CD4-positive, alpha-beta T cell (primary cell): ENCODE measurements at places on chromosomes 11 and 22.
A peak's percentile ranks its signal among the peaks of the same experiment; 100 is the strongest.

GRCh38 chr11:124072147-124072546, 31.0 kb upstream of the OR10G7 start:
- H3K4me3 ChIP-seq = no peak overlapping the region
- H3K27me3 ChIP-seq = peaks cover 26% of the 10 kb centered on the region
- H3K27ac ChIP-seq = no peak overlapping the region
- peaks cover 14% of the 10 kb centered on the region for H3K4me1 ChIP-seq
- no peak for DNase-seq

DNA sequence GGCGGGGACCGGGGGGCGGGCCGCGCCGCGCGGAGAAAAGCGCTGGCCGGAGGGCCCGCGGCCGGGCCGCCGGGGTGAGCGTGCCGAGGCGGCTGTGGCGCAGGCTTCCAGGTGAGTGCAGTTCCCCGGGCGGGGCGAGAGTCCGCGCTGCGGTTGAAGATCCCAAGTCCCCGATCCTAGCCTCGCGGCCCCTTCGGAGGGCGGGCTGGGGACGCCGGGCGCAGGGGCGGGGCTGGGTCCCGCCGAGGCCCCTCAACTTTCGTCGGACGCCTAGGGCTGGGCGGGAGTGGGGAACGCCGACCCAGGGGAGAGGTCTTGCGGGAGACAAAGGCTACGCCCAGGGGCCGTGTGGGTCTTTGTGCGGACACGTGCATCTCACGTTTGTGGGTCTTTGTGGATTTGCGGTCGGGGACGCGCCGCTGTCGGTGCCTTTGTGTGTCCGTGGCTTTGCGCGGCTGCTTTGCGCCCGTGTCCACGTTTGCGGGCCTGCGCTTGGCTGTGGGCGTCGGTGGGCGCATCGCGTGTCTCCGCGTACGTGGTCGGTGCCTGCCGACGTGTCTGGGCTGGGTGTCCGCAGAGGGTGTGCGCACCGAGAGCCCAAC, at the start of gene TSKU:
TSKU (plus strand) TSS at position 63 of the 602 bp plus-strand sequence. CDS start 12,261 bp downstream, outside the sequence.
- H3K4me3 ChIP-seq = peak within 1 kb of the TSS; percentile 47
- peaks cover 20% of the 10 kb centered on the region for H3K4me1 ChIP-seq
- no peak for DNase-seq
- H3K27ac ChIP-seq = no peak within 1 kb of the TSS

- no peaks in the 10 kb centered on the region for H3K4me1 ChIP-seq
- H3K4me3 ChIP-seq = no peak overlapping the region
Measured at GRCh38 chr11:28464252-28464867, 356.2 kb downstream of the METTL15 start.

DNA sequence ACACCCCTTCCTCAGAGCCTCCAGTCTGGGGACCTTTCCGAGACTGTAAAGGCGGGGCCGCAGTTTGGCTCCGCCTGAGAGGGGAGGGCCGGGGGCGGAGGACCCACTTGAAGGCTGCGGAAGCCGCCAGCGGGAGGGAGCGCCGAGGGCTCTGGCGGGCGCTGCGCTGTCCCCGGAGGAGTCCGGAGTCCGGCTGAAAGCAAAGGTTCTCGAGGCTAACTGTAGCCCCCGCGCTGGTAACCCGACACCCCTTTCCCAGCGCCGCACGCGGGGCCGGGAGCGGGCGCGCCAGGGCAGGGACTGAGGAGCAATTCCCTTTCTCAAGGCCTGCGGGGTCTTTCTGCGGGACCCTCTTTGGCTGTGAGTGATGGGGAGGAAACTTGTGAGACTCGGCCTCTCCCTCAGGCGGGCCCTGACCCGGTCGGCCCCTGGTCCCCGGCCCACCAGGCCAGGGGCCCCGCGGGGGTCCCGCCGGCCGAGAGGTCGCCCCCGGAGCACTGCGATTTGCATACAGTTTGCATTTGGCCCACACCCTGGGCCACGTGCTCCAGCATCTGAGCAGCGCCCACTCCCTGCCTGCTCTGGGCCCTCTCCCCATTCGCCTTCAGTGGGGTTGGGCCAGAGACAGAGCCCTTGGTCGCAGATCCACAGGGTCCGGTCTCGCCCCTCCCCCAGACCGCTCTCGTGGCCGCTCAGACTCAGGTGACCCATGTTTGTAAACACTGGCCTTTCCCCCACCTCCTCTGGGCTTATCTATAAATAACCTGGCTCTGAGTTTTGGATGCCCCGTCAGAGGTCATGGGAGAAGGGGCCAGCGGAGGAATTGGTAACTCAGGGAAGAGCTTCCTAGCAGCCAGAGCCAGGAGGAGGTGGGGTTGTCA, 519 bp upstream of the ART5 start:
- H3K27ac ChIP-seq = no peak overlapping the region
- peaks cover 27% of the 10 kb centered on the region for H3K27me3 ChIP-seq
- H3K36me3 ChIP-seq = no peaks in the 10 kb centered on the region
- peak overlapping the region; percentile 49 for H3K4me3 ChIP-seq
- peaks cover 17% of the 10 kb centered on the region for H3K4me1 ChIP-seq

DNA sequence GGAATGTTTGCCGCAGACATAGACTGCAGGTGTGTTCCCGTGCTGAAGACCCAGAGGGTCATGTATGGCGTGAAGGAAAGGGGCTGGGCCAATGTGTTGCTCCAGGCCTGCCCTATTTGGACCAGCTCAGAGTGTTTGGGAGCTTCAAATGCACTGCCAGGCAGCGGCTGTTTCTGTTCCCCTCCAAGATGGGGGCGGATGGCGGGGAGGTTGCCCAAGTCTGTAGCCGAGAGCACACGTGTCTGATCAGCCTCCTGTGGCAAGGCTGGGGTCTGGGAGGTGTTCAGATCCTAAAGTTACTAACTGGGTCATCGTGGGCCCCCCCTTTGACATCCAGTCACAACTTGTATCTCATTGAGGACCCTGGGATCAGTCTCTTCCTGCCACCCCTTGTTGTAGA, 45.5 kb downstream of the CACNA1I start:
- peaks cover 35% of the 10 kb centered on the region for H3K4me1 ChIP-seq
- H3K27ac ChIP-seq = no peak overlapping the region
- H3K36me3 ChIP-seq = no peaks in the 10 kb centered on the region
- no peaks in the 10 kb centered on the region for H3K27me3 ChIP-seq
- H3K4me3 ChIP-seq = no peak overlapping the region

GRCh38 chr22:50691521-50691920, 18.9 kb downstream of the SHANK3 start:
- DNase-seq = peak; percentile 49
- no peaks in the 10 kb centered on the region for H3K4me1 ChIP-seq
- H3K36me3 ChIP-seq = no peaks in the 10 kb centered on the region
- H3K27ac ChIP-seq = no peak overlapping the region
- H3K4me3 ChIP-seq = no peak overlapping the region

DNA sequence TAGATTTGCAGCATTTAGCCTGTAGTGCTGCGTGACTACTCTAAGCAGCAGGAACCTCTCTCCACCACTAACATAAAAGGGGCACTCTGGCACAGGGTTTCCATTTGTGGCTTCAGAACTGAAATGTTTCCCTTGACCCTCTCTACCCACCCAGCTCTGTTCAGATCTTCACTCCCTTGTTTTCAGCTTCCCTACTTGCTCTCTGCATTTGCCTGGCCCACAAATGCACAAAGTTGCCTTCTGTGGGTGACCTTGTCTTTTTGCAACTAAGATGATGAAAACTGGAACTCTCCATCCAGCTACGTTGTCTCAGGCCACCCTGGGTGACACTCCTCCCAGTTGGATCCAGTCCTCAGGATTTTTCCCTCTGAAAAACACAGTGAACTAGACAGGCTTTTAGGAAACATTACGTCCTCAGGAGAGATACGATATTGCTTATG, 19.8 kb upstream of the PSMA1 start:
- no peak overlapping the region for H3K27ac ChIP-seq
- no peaks in the 10 kb centered on the region for H3K27me3 ChIP-seq
- H3K4me1 ChIP-seq = peaks cover 7% of the 10 kb centered on the region
- H3K36me3 ChIP-seq = no peaks in the 10 kb centered on the region
- no peak overlapping the region for H3K4me3 ChIP-seq

- no peak for DNase-seq
- no peak overlapping the region for H3K27ac ChIP-seq
- H3K4me1 ChIP-seq = peaks cover 25% of the 10 kb centered on the region
- H3K27me3 ChIP-seq = no peaks in the 10 kb centered on the region
Measured at GRCh38 chr11:68552542-68552941, 92.0 kb downstream of the PPP6R3 start.

- no peak overlapping the region for H3K4me3 ChIP-seq
- peaks cover 4% of the 10 kb centered on the region for H3K27me3 ChIP-seq
- DNase-seq = no peak
Measured at GRCh38 chr11:126570489-126570888, 215.0 kb downstream of the ST3GAL4 start.

DNA sequence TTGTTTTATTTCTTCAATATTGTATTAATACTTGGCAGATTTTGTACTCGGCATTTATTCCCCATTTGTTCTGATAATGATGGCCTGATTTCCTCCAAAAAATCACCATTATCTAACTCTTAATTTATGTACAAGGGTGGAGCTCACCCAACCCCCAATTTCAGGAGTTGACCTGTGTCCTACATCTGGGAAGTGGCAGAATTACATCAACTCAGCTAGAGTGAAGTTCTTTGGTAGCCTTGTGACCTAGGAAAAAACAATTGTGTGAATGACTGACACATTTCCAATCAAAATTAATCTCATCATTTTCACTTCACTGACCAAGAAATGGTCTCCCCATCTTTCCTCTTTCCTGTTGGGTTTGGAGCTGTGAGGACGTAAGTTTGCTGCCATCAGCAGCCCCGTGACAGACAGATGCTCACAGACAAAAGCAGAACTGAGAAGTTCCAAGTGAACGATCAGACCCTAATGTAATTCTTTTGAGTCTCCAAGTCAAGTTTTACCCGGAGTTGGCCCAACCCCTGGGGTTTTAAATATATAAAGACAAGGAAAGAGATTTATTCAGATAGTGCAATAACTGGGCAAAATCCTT, 16.6 kb upstream of the MS4A6E start:
- no peaks in the 10 kb centered on the region for H3K36me3 ChIP-seq
- peaks cover 5% of the 10 kb centered on the region for H3K27me3 ChIP-seq
- DNase-seq = peak; percentile 35
- no peak overlapping the region for H3K4me3 ChIP-seq
- H3K27ac ChIP-seq = no peak overlapping the region
- H3K4me1 ChIP-seq = no peaks in the 10 kb centered on the region

DNA sequence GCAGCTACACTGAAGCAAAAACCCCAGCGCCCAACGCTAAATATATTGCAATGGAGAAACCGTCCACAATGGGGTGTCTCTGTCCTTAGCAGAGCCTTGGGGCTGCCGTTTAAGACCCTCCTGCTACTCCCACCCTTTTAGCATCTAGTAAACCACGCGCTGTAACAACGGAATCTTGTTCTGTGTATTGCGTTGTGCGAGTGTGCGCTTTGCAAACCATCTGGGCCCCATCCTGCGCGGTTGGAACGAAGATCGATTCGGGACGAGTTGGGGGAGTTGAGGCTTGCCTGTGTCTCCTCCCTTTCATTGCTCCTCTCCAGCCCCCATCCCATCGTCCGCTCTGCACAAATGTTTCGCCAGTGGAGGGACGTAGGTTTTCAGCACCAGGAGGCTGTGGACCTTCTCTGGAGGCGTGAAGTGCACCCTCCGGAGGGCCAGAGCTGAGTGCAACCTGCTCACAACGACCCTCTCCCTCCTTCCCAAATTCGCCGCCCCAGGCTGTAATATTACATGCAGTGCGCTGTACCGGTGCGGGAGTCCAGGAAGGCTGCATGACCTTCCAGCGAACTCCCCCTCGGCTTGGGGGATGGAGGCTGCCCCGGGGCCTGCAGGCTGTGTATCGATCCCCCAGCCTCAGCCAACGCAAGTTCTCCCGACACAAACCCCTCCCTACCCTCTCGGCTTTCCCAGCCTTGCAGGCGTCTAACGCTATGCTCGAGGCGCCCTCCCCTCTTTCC, 1.6 kb upstream of the KMT2A start:
- H3K4me1 ChIP-seq = peaks cover 21% of the 10 kb centered on the region
- no peaks in the 10 kb centered on the region for H3K36me3 ChIP-seq
- H3K4me3 ChIP-seq = peak overlapping the region; percentile 94
- peak overlapping the region; percentile 98 for H3K27ac ChIP-seq

DNA sequence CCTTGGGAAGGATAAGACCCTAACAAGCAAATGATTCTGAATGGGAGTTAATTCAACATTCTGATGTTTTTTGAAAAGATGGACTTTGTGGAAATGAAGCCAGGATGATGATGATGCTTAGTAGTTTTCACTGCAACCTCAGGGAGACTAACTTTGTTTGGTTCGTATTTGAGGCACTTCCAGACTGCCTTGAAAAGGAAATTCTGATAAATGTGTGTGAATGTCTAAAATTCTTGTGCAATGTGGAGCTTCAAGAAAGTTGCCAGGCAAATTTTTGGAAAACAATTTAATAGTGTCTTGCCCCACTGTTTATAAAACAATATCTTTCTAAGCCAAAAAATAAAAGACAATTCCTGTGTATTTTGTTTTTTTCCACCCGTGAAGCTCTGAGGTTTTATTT, 11.2 kb upstream of the NAV2 start:
- no peaks in the 10 kb centered on the region for H3K27me3 ChIP-seq
- H3K4me3 ChIP-seq = no peak overlapping the region
- no peaks in the 10 kb centered on the region for H3K36me3 ChIP-seq
- no peak overlapping the region for H3K27ac ChIP-seq
- DNase-seq = no peak

GRCh38 chr11:117443266-117444186, 115.9 kb downstream of the CEP164 start:
- H3K27me3 ChIP-seq = no peaks in the 10 kb centered on the region
- H3K4me3 ChIP-seq = no peak overlapping the region
- H3K4me1 ChIP-seq = no peaks in the 10 kb centered on the region
- H3K36me3 ChIP-seq = no peaks in the 10 kb centered on the region
- H3K27ac ChIP-seq = no peak overlapping the region

- DNase-seq = no peak
- H3K27me3 ChIP-seq = no peaks in the 10 kb centered on the region
- no peak overlapping the region for H3K4me3 ChIP-seq
- H3K36me3 ChIP-seq = peaks cover 15% of the 10 kb centered on the region
Measured at GRCh38 chr22:45212306-45212709, 28.4 kb downstream of the KIAA0930 start.

DNA sequence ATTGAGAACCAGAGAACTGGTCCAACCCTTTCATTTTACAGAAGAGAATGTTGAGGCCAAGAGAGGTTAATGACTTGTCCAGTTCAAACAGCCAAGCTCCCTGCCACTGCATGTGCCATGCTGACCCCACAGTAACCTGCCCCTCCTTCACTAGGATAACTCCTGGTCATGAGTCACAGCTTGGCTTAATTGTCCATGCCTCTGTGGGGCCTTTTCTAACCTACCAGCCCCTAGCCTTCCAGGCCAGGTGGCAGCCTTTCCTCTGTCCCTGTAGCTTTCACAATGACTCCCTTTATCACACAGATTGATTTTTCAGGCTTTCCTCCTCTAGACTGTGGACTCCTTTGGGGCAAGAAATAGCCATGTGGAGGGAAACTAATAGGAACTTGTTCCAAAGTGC, 97.2 kb downstream of the PIWIL4 start:
- no peaks in the 10 kb centered on the region for H3K27me3 ChIP-seq
- H3K4me3 ChIP-seq = no peak overlapping the region
- H3K36me3 ChIP-seq = no peaks in the 10 kb centered on the region

GRCh38 chr11:35735411-35735810, 72.8 kb downstream of the TRIM44 start:
- no peak overlapping the region for H3K27ac ChIP-seq

DNA sequence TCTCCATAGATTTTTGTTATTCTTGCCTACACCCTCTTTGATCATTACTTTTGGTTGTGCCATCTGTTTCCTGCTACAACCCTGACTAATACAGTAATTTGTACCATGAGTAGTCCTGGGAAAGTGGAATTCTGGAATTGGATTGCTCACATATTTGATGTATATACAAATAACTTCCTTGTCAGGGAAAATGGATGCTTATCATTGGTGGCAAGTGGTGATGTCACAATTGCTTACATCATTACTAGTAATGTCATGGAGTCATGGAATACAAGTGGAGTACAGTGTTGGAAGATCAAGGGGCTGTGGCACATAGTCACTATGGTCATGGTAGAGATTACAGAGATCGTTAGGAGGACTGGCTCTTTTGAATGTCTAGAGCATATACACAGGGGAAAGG, 24.4 kb downstream of the AASDHPPT start:
- peaks cover 14% of the 10 kb centered on the region for H3K36me3 ChIP-seq
- DNase-seq = no peak
- no peak overlapping the region for H3K4me3 ChIP-seq
- H3K27ac ChIP-seq = no peak overlapping the region
- no peaks in the 10 kb centered on the region for H3K27me3 ChIP-seq
